Thoracic aorta (tissue), 2 donors: ENCODE measurements at places on chromosomes 1 and 21.

DNA sequence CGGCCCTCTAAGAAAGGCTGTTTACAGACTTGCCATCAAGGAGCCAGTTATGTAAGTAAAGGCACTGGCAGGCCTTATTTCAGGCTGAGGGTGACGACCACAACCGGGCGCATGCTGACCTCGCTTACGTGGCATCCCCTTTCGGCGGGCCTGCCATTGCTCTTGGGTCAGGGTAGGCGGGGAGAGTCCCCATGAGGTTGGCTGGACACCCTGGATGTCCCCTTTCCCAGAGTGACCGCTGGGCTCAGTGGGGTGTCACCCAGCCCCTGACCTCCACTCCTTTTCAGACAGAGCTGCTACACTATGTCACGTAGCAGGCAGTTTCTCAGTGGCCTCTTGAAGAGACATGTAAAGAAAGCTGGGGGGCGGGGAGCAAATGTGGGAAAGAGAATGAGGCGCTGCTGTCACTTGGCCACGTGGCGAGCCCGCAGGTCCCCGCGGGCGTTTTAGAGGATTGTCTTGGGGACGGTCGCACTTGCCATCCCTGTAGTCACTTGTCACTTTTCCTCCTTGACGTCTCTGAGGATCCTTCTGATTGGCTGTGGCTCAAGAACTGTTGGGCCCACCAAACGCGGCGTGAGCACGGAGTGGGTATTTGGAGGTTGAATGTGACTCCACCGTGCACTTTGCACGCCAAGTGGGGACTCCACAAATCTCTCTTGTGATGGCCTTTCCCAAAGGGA lies 42.2 kb downstream of the SLC37A1 start:
- no peak for DNase-seq

DNA sequence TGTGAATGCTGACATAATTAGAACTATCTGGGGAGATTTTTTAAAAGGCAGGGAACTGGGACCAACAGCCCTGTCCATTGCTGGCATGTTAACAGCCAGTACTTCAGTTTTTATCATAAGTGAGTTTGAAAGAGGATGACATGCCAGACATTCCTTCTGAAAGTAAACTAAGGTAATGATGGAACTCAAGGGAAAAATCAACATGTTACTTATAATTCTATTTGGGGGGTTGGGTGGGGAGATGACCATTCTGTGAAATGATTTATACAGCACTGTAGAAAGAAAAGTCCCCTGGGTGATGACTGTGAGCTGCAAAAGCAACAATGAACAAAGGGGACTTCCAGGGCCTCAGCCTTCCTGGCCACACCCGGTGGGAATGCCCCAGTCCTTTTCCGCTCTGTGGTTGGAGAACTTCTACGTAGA lies 5.4 kb upstream of the LAMC2 start:
- peak; percentile 13 for DNase-seq

DNA sequence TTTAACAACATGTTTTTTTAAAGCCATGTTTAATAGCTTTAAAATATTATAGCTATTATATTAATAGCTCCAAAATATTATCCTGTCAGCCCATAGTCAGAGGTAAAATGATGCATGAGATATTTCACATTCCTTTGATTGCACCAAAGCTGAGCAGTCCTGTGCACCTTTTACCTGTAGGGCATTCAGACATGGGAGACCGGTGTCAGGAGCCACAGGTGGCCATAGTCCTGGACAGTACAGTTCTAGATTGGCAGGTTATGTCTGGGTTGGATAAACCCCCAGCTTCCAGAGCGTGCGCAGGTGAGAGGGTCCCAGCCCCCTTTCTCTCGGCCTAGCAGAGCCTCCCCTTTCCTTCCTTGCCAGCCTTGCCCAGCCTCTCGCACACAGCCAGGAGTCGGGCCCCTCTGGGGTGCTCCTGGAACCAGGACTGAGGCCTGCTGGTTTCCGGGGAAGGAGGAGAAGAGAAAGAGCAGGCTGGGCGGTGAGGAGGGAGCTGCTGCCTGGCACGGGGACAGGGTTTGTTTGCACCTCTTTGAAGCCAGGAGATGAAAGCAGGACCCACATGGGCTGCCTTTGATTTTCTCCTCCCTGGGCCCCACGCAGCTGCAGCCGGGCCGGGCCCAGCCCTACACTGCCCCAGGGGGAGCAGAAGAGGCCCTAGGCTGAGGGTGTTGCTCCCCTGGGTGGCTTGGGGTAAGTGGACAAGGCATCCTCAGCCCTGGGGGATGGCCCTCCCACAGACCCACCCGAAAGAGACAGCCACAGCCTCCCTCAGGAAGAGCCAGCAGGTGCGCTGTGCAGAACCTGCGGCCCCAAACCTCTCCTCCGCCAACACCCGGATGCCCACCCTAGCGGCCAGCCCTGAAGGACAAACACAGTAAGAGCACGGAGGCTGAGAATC lies 75.2 kb upstream of the TARDBP start:
- no peak for DNase-seq

DNA sequence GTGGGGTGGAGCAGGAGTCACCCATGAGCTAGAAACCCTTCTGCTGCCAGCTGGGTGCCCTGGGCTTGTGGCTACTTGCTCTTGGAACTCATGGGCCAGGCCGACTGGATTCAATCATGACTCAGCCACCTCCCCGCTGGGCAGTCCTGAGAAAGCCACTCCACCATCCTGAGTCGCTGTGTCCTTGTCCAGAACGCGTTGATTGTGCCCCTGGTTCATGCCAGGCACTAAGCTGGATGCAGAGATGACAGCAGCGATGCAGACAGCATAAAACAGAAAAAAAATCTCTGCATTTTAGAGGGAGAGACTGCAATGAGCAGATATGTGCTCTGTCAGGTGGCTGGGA lies 10.6 kb downstream of the PADI1 start:
- DNase-seq: no peak

GRCh38 chr1:34709547-34709946 lies 45.3 kb upstream of the GJB5 start:
- DNase-seq: no peak

DNA sequence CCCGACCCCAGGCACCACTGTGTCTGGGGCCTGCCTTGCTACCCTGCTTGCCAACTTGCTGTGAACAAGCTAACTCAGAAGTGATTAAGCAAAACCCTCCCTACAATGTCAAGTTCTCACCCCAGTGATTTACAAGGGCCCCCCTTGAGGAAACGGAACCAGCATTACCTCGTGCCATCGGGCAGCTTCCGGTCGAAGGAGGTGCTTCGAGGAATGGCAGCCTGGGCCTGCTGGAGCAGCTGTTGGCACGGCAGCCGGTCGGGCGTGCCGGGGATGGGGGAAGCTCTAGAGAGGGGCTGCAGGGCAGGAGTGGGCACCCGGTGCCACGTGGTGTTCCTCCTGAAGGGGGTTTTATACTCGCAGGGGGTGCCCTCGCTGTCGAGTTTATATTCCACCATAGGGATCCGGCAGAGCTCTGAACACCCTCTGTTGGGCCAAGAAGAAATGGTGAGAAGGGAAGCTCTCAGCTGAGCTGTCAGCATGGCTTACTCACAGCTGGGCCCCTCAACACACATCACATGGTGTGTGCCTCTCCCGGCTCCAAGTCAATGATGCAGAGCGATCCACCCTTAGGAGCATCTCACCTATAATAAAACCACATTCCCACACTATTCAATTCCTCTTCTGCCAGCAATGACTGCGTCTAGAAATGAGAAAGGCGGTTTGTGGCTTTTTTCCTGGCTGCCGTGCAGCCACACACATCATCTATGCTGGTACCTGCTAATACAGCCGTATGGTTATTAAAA lies 184.4 kb downstream of the SIPA1L2 start:
- DNase-seq: no peak

- no peak for DNase-seq
These were observed 459.8 kb downstream of the KCNT2 start for GRCh38 chr1:196148367-196148970.

- DNase-seq: no peak
These were observed 7.3 kb downstream of the SCYL3 start for GRCh38 chr1:169886422-169886821.

GRCh38 chr1:232547938-232548484 lies 81.9 kb downstream of the SIPA1L2 start:
- DNase-seq: no peak

DNA sequence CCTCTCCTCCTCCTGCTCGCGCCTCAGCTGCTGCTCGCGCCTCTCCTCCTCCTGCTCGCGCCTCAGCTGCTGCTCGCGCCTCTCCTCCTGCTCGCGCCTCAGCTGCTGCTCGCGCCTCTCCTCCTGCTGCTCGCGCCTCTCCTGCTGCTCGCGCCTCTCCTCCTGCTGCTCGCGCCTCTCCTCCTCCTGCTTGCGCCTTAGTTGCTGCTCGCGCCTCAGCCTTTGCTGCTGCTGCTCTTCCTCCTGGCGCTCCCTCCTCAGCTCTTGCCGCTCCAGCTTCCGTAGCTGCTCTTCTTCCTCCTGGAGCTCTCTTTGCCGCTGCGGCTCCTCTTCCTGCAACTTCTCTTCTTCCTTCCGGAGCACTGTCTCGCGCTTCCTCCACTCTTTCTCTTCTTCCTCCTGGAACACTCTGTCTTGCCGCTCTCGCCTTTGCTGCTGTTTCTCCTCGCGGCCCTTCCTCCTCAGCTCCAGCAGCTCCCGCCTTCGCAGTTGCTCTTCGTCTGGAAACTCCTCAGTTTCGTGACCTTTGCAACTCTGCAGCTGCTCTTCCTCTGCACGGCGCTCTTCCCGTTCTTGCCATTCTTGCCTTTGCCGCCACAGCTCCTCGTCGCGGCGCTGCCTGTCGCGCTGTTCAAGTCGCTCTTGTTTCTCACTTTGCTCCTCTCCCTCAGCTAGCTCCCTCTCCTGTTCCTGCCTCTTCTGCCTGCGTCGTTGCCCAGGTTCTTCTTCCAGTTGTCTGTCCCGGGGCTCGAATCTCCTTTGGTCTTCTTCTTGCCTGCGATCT lies 3.0 kb downstream of the TCHH start:
- DNase-seq: no peak

- DNase-seq: no peak
These were observed 85.8 kb upstream of the GFI1 start for GRCh38 chr1:92572520-92572919.

DNA sequence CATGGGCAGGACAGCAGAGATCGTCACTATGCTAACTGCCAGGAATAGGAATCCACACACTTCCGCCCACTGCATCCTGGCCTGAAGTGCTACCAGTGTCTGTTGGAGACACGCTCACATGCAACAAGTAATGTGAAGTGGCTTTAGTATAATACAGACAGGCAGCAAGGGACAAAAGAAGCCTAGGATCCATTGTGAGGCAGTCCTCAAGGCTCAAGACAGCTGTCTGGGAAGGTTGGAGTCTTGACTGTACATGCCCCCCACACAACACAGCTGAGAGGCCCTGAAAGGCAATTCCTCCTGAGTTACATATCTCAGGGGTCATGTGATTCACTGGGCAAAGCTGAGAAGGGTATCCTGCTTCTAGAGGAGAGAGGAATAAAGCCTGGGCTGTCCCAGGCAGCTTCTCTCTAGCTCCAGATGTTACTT lies 39.9 kb upstream of the CD1D start:
- DNase-seq: no peak

DNA sequence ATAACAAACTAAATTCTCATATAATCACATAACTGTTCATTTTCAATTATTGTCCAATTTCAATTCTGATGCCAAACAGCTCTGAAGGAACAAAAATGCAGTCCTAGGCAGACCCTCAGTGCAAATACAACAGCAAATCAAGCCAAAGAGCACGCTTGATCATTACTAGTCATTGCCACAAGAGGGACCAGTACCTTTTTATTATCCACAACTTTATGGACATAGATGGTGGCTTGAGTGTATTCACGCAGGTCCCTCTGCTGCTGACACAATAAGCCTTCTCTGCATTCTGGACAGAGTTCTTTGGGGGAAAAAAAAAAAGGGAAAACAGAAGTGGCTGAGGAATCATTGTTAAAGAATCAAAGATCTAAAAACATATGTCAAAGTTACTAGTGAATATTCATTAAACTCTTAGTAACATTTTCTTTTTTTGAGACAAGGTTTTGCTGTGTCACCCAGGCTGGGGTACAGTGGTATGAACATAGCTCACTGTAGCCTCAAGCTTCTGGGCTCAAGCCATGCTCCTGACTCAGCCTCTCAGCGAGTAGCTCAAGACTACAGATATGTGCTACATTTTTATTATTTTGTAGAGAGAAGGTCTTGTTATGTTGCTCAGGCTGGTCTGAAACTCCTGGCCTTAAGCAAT lies 34.3 kb upstream of the RAP1GAP start:
- DNase-seq: no peak

- no peak for DNase-seq
These were observed 131.3 kb upstream of the ARHGEF16 start for GRCh38 chr1:3323021-3323795.

DNA sequence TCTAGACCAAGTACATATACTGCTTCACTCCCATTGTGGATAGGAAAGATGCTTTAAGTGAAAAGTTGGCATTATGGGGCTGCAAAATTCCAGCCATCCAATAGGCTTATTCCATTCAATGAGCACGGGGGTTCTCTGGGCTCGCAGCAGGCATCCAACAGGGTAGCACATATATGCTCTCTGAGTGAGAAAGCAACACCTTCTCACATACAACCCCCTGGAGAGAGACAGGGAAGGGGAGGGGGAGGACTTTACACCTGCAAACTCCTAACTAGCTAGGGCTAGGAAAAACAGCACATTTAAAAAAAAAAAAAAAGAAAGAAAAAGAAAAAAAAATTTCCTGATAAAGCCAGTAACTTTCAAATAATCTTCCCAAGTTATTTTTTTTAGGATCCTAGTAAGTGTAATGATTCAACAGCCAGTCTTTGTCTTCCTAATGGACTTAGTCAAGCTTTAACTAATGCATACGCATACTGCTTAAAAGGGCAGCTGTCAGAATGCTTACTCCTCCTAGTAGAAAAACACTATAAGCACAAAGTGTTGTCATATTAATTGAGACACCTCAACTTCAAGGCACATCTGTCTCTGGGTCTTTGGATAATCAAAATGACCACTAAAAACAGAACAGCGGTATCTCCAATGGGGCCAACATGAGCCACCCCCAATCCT lies 18.7 kb downstream of the PSMB2 start:
- no peak for DNase-seq

DNA sequence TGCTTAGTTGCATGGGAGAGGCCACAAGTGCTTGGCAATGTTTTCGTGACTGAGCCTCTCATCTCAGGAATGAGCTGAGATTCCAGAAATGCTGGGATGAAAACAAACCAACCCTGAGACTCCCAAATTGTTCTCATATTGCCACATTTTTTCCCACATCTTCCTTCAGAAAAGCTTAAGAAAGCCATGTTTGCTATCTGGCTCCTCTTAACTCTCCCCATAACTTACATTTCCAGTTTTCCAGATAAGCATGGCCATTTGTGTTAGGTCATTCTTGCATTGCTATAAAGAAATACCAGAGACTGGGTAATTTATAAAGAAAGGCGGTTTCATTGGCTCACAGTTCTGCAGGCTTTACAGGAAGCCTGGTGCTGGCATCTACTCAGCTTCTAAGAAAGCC lies 17.2 kb downstream of the DSCAM start:
- DNase-seq: no peak
